ENCODE measurements at places on chromosomes 3 and 15. TPM values are rescaled to one million over a fixed set of nuclear protein-coding genes. Genes with fewer than 3 reads are reported as not detected.

The TRIP4 gene
- total RNA-seq, result 27.8 TPM

The PARP15 gene
- total RNA-seq, result not detected

The FYTTD1 gene
- total RNA-seq, result 28.5 TPM

The BRPF1 gene
- total RNA-seq, result 16.3 TPM

The PLA2G4D gene
- not detected for total RNA-seq
